Hindlimb muscle (tissue), 1 donor: ENCODE measurements at places on chromosomes 11 and 22.

DNA sequence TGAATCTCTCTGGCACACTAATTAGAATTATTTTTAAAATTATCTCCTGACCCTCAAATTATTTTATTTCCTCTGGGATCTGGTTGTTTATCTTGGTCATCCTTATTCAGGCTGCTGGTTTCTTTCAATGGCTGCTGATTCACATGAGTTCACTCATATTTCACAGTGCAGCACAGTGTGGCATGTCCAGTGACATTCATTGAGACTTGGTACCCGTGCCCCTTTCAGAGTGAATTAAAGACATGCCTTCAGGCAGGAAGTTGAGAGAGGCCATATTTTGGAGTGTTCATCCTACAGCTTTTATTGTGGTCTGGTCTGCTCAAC, 13.5 kb downstream of the DCPS start:
- DNase-seq = no peak

DNA sequence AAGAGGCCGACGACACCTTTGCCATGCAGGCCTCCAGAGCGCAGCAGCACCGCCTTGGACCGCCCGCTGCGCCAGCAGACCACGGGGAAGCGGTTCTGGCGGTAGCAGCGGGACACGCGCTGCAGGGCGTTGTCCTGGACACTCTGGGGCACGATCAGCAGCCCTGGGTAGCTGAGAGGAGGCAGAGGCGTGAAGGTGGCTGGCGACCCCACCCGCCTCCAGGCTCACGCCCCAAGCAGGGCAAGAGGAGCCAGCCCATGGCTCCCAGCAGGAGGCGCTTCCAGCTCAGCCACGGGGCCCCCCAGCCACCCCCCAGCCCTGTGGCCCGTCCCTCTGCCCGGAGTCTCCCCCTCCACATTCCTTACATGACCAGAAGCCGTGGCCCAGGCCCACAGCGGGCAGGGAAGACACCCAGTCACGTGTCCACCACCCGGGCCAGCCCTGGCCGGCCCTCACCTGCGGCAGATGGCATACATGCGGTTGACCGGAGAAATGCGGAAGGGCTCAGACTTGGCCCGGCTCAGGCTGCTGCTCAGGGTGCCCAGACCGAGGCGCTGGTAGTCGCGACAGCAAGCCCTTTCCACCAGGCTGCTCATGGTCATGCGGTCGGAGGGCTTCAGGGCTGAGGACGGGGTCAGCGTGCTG, 15.2 kb downstream of the SBF1 start:
- no peak for DNase-seq

GRCh38 chr11:45097721-45098493, 48.5 kb upstream of the PRDM11 start:
- DNase-seq = peak; percentile 73

DNA sequence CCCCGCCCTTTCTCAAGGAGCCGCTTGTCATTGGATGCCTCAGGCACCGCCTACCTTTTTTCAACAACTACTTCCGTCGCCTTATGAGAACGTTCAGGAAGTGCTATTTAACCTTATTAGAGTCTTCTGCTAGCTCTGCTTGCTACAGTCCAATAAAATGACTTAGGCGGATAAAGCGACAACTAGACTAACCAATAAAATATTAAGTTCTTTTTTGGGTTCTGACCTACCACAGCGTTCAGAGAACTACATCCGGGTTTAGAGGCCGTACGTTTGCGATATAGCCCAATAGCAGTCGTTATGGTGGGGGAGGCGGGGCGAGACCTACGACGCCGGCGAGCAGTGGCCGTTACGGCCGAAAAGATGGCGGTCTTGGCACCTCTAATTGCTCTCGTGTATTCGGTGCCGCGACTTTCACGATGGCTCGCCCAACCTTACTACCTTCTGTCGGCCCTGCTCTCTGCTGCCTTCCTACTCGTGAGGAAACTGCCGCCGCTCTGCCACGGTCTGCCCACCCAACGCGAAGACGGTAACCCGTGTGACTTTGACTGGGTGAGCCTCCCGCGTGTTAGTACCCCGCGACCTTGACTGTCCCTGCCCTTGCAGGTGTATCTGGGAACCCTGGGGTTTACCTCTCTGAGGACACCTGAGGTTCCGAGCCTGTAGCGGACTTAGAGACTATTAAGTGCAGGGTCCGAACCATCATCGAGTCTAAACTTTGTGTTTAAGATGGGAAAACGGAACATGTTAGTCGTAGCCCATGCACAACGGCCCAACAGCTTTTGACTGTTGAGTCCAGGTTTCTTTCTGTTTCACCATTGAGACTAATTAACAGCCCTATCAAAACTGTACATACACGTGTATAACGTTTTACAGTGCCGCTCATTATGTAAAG, at the start of gene TMX2:
Gene TMX2, plus strand, starts transcription at position 338 of the 895 bp plus-strand sequence. Its CDS starts 26 bp downstream, at position 364.
- peak; percentile 95 for DNase-seq

GRCh38 chr22:48485149-48486133, 1342.2 kb downstream of the BRD1 start:
- no peak for DNase-seq

DNA sequence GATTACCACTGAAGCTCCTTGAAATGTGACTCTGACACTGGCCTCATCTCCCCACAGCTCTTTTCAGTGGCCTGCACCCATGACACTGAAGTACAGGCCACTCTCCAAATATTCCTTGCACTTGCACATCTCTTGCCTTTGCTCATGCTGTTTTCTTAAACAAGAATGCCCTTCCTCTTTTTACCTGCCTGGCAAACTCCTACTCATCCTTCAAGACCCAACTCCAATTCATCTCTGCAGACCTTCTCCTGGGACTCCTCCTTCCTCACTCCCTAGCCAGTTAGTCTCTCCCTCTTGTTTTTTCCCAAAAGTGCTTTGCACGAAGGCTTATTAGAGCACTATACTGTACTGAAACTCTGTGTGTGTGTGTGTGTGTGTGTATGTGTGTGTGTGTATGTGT, 2.6 kb downstream of the KCNE3 start:
- DNase-seq = no peak

DNA sequence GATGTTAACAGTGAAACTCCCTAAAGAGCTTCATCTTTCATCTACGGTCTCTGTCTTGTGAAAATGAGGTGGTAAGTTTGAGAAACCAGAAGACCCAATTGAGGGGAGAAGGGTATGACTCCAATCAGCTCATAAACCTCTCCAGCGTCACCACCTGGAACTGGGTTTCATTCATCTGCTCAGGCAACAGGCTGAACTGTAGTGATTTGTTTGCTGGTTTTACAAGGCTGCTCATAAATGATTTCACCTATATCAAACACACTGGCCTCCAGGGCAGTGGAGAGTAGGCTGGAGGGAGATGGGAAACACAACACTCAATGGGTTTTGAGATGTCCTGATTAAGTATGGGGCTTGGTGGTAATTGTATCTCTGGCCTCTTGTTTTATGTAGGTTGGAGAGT, 79.0 kb downstream of the EFCAB6 start:
- DNase-seq = no peak

- no peak for DNase-seq
Observed at GRCh38 chr11:71774603-71775222, 58.3 kb upstream of the DEFB108B start.

DNA sequence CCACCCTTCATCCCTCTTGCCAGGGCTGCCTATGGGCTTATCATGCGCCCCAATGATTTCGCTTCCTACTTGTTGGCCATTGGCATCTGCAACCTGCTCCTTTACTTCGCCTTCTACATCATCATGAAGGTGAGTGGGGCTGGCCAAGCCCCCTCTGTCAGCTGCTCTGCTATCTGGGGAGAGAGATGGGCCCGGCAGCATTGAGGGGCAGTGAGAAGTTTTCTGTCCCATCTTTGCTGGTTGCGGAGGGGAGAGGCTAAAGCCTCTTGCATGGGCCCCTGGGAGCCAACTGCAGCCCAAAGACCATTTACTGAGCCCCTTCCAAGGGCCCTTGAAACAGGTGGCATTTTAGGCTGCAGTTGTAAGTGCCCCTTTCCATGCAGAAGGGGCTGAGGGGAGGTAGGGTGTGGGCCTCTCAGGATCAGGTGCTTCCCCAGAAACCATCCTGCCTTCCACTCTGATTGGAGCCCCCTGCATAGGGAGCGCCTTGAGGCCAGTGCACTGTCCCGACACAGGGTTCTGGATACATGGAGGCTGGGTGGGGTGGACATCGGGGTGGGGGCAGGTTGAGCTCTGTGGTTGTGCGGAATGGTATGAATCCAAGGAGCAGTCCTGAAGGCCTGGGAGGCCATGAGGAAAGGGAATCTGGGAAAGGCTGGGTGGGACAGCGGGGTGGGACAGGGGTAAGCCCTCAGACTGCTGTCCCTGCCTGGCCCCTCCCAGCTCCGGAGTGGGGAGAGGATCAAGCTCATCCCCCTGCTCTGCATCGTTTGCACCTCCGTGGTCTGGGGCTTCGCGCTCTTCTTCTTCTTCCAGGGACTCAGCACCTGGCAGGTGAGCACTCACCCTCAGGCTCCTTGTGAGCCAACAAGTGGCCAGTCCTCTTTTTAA, 5.8 kb upstream of the TAGLN start:
- DNase-seq = no peak

DNA sequence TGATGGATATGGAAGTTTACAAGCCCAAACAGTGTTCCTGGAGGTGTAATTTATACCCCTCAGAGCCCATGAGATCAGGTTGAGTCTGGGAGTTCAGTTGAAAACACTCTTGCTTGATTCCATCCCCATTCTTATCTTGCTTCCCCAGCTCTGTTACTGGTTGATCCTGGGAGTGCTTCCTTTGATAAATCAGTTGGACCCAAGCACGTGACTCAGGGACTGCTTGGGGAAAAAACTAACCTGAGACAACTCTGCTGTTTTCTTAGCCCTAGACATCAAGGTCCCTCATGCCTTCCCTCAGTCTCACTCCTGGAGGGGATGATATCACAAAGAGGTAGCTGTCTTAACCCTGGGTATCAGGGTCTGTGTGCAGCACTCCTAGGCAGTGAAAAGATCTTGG, 35.0 kb upstream of the SLC1A2 start:
- DNase-seq = no peak

- peak; percentile 37 for DNase-seq
Observed at GRCh38 chr11:107017433-107018218, 650 bp downstream of the GUCY1A2 start.

DNA sequence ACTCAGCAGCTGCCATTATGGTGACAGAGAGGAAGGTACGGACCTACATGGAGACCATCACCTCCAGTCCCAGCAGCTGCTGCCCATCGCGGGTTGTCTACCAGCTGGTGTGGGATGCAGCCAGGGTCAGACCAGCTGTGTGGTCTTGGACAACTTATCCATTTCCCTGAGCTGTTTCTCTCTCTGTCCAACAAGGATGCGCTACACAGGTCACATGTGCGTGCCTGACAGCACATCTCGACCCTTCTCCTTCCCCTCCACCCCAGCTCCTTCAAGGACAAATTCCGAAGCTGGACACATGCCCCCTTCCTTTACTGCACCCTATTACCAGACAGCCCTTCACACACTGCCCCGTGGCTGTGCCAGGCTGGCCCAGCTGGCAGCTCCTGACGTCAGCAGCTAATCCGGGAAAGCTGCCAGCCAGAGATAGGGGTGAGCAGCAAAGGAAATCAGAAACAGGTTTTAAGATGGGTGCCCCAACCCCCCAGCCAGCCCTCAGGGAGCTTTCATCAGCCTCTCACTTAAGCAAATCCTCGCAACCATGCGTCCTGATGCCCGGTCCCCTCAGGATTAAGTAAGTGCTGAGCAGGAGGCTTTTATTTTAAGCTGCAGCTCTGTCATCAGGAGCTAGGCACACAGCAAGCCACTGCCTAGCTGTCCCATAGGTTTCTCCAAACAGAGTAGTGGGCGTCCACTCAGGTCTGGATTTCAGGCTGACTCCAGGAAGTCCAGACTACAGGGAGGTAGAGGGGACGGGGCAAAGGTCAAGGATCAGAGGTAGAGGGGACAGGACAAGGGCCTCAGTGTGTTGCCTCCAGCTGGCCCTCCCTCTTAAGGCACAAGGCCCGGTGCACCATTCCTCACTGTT, 20.3 kb downstream of the TEF start:
- peak; percentile 52 for DNase-seq

DNA sequence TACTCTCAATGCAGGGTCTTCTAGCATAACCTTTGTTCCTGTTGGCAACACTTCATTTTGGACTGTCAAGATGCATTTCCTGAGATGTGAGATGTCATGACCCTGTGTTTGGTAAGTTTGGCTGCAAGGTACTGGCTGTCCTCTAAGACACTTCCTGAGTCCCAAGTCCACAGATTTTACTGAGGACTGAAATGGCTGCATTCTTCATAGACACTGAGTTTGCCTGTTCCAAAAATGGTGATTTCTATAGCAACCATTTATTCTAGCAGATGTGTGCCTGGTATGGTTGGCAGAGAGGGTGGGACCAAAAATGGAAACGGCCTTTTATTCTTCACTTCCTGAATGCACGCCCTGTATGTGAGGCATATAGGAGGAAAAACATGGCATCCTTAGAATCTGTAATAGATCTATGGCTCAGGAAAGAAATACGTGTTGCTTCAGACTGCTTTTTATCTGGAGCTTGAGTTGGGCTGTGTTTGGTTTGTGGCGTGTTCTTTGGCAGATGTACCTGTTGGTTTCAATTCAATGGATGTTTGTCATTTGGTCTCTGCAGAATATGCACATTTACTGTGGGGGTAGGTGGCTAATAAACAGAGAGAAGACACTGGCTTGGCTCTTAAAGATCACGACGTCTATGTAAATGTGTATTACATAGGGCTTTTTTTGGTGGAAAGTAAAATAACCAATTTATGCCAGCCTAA, 62.4 kb downstream of the ZBTB16 start:
- DNase-seq = no peak

DNA sequence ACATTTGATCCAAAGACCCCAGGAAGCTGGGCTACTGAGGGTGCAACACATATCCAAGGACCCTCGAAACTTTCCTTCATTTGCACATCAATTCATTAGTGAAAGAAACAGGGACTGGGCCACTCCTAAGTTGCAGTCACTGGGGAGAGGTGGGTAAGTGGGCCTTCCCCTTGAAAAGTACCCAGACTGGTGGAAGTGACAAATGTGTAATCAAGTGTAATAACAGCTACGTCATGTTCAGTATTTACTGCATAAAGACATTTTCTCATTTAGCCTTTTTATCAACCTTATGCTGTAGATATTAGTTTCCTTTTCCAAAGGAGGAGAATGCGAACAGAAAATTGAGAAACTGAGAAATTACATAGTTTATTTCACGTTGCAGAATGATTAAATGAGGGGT, 101.9 kb upstream of the OLFML1 start:
- no peak for DNase-seq
